Activated CD4-positive, alpha-beta T cell treated with anti-CD3 and anti-CD28 coated beads, Interleukin-2, amount 10 ng/mL, durations not matched to agents 24 days and 14 days (primary cell): ENCODE measurements at places on chromosomes 2 and 18. TPM values are rescaled to one million over a fixed set of nuclear protein-coding genes. Genes with fewer than 3 reads are reported as not detected.

DNA sequence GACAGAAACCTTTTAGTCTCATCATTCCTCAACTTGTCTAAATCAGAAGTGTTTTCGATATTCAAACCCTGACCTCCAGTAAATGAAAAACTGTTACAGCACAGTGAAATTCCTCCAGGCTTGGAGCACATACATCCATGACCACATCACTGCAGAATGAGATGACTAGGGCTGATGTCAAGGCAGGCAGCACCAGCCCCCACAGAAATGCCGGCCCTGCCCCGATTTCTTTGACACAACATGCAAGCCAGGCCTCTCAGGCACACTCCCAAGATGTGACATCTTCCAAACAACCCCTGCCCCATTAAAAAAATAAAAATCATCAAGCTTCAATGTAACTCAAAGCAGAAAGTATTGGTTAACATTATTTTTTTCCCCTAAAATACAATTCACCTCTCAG lies 103.3 kb downstream of the CTAGE1 start:
- H3K27ac ChIP-seq, result no peak overlapping the region
- no peaks in the 10 kb centered on the region for H3K4me1 ChIP-seq
- no peak overlapping the region for H3K4me3 ChIP-seq
- no peaks in the 10 kb centered on the region for H3K27me3 ChIP-seq
- H3K36me3 ChIP-seq, result no peaks in the 10 kb centered on the region
- no peak for DNase-seq

The PPP4R3B gene
- total RNA-seq, result 78.1 and 82.7 TPM in 2 replicates

The G6PC2 gene
- not detected in 2 replicates for total RNA-seq

GRCh38 chr2:126704434-126705160 lies 48.6 kb downstream of the GYPC start:
- H3K36me3 ChIP-seq, result peaks cover 2% of the 10 kb centered on the region

The SATB2 gene
- 0.07 TPM in 1 of 2 replicates, not detected in the other for total RNA-seq

The POU3F3 gene
- total RNA-seq, result not detected in 2 replicates

The POTEF gene
- total RNA-seq, result not detected in 2 replicates

The GALNT14 gene
- total RNA-seq, result 0.31 and 0.33 TPM in 2 replicates
